ENCODE measurements at places on chromosomes 6 and 20.

DNA sequence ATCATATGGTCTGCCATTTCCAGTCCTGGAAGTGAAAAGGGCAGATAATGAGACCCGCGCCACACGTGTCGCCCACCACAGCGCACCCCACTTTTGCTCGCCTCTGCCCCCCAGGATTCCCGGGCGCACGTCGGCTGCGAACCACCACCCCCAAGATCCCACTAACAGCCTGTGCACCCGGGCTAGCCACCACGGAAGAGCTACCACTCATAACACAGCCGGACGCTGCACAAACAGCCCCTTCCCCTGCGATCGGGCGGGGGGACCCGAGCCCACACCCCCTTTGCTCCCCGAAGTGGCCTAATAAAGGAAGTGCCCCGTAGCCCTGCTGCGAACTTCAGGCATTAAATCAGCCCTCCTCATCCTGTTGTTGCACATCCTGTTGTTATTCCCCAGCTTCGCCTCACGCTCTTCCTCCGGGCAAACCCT is 506 bp downstream of the CITED2 start:
- DNase-seq = no peak

DNA sequence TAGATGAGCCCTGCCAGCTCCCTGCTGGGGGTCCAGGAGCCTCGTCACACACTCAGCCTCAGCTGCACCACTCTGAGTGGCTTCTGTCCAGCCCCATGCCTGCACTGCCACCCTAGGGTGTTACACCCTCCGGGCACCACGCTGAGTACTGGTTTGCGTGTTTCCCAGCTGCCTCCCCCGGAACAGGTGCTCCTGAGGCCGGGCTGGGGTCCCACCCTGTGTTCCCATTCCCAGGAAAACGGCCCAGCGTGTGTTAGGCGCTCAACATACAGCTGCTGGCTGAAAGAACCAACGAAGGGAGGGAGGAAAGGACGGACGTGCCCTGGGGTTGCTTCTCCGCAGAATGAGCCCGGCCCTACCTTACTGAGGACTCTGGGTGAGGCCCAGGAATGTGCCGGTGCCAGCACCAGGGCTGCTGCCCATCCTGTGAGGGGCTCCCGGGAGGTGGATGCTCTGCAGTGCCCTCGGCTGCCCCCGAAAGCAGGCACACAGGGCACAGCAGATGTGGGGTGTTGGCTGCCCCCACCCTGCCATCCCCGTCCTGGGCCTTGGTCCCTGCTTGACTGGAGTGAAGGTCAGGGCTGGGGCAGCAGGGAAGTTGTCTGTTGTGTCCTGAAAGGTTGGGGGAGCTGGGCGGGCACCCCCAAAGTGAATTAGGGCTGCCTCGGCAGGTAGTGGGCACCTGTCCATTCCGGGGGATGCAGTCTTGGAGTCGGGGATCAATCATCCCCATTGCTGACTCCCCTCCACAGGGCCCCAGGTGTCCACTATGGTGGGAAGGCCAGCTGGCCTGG is 16.3 kb downstream of the LAMA5 start:
- DNase-seq = no peak

DNA sequence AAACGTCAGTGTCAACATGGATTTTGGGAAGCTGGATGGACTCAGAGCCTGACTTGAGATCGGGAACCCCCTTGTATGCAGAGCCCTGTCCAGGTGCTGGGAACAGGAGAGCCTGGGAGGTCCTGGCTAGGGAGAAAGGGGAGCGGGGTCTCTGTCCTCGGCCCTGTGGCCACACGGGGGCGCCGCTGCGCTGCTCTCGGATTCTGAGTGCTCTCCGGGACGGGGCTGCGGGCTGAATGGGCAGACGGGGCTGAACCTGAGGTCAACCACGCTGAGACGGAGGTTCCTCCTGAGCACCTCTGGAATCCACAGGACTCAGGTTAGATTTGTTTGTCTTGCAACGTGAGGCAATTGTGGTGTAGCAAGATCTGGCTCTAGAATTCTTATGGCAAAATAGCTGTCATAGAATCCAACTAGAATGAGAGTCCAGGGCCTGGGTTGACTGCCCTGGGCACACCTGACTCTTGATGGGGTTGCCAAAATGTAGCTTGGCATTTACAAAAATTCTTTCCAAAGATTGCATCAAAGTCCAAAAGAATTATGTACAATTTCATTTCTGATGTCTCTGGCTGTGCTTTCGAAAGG is 20.6 kb upstream of the HLA-F start:
- DNase-seq = no peak

GRCh38 chr20:37355252-37356180 is 9.6 kb downstream of the SRC start:
- DNase-seq = no peak

DNA sequence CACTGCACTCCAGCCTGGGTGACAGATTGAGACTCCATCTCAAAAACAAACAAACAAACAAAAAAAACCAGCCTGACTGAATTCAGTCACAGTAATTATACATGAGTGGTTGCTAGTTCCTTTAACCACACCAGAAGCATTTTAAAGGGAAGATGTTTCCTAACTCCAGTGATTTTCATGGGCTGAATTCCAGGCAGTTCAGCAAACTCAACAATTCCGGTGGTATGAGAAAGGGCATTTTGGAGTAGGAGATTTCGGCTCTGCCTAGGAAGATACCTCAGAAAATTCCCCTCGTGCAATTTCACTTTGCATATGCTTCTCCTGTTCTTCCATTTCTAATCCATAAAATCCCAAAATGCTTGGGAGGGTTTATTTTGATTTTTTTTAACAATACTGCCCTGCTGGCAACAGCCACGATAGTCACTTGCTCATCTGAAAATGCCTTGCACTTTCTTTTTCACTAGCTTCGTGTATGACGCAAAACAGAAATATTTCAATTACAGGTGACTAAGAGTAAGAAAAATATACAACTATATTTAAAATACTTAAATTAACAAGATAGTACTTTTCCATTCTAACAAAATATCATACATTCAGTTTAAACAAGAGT is 48.3 kb upstream of the IPCEF1 start:
- DNase-seq = no peak

DNA sequence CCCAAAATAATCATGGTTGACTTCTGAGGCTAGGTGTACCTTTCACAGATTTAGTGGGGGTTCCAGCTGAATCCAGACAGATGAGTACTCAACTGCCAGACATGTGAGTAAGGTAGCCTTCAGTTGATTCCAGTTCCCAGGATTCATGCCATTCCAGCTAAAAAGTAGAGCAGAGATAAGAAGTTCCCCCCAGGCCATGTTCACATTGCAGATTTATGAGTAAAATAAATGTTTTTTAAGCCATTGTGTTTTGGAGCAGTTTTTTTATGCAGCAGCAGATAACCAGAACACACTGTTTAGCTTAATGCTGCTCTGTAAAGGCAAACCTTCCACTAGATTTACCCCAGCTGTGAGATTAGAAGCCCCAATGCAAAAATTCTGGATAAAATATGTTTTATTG is 245.0 kb downstream of the RFPL4B start:
- no peak for DNase-seq

GRCh38 chr6:20173833-20174792 is 38.2 kb downstream of the MBOAT1 start:
- DNase-seq = no peak

- no peak for DNase-seq
These were observed 855 bp upstream of the WFDC5 start for GRCh38 chr20:45115829-45116228.

DNA sequence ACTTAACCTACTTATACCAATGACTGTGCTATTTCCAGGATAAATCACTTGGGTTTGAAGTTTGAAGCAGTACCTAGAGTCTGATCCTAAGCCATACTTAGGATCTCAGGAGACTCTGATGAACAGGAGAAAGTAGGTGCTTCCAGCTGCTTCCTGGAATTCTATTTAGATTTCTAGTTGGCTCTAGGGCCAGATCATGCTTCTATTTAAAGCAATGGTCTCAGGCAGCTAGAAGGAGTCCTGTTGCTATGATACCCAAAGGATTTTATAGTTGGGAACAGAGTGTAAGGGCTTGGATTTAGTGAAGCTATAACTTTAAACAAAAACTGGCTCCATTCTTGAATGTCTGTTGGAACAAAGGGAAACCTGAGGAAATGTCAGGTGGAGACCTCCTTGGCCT is 52.4 kb upstream of the TINAG start:
- peak; percentile 6 for DNase-seq

- no peak for DNase-seq
These were observed 145.4 kb upstream of the AHI1 start for GRCh38 chr6:135642912-135643311.

- no peak for DNase-seq
These were observed 23.5 kb downstream of the MCM8 start for GRCh38 chr20:5973971-5974370.

GRCh38 chr6:89602166-89602565 is 36.4 kb downstream of the LYRM2 start:
- DNase-seq = no peak

DNA sequence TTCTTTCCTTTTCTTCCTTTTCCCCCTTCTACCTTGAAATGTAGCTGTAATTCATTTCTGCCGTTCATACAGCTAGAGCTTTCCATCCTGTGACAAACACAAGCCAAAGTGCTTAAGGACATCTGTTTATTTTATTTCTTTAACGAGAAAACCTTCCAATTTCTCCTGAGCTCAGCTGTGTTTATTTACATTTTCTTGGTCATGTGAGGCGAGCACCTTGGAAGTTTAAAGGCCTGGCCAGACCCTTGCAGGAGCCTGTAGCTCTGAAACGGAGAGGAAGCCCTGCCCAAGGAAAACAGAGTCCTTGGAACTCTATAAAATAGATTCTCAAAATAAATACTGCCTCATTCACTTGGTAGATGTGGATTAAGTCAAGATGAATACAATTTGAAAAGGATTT is 223.1 kb downstream of the EYA2 start:
- no peak for DNase-seq

- no peak for DNase-seq
These were observed 1310.1 kb downstream of the EPHA7 start for GRCh38 chr6:92109256-92109655.

Data from skeletal muscle cell (primary cell).